Uterine smooth muscle cell (primary cell): ENCODE measurements at places on chromosomes 5 and 9. TPM values are rescaled to one million over a fixed set of nuclear protein-coding genes. Genes with fewer than 3 reads are reported as not detected.

PSD2 gene
- under 0.01 and 0.12 TPM in 2 replicates for total RNA-seq

ADRB2 gene
- total RNA-seq = 0.12 and 0.22 TPM in 2 replicates

IRGM gene
- 0.12 and 0.22 TPM in 2 replicates for total RNA-seq

ABO gene
- under 0.01 TPM in 1 of 2 replicates, not detected in the other for total RNA-seq

RASGEF1C gene
- total RNA-seq = 0.11 TPM in 1 of 2 replicates, not detected in the other

PCSK1 gene
- 0.62 and 0.89 TPM in 2 replicates for total RNA-seq

LMX1B gene
- not detected in 2 replicates for total RNA-seq

DOK3 gene
- 0.62 and 1.3 TPM in 2 replicates for total RNA-seq

SLC6A3 gene
- not detected in 2 replicates for total RNA-seq

C5orf24 gene
- total RNA-seq = 41.0 and 42.4 TPM in 2 replicates

TAF11L10 gene
- total RNA-seq = not detected in 2 replicates

IL9 gene
- not detected in 2 replicates for total RNA-seq

AGXT2 gene
- not detected in 2 replicates for total RNA-seq

CKMT2 gene
- total RNA-seq = 8.6 and 25.2 TPM in 2 replicates

CBY3 gene
- total RNA-seq = 0.50 TPM in 1 of 2 replicates, not detected in the other

PCDHA1 gene
- total RNA-seq = under 0.01 TPM in 2 replicates

SLC36A2 gene
- total RNA-seq = not detected in 2 replicates
